Astrocyte (in vitro differentiated cells and primary cell): ENCODE measurements at places on chromosomes 1 and 21. TPM values are rescaled to one million over a fixed set of nuclear protein-coding genes. Genes with fewer than 3 reads are reported as not detected.

The SELENON gene
- total RNA-seq: 64.1 and 67.0 TPM in 2 replicates

DNA sequence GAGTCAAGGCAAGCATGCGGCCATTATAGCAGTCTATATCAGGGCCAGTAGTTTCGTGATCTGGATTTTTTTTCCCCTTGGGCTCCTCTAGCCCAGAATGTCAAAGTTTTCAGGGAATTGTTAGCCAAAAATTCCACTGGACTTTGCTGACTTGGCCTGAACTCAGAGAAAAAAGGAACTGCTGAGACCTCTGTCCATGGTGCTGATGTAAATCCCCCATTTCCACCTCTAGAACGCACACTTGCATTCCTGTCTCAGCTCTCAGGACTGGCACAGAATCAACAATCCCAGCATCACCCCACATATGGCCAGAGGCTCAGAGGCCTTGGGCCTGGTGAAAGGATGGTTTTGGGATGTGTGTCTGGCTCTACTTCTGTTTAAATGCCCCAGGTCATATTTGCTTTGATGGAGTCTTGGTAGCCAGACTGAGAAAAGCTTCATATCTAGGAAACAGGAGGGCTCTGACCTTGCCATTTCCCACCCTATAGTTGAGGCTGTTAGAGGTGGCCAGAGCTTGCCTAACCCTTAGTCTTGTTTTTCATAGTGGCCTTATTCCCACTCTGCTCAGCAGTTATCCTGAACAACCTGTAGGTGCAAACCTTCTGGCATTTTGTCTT lies 16.9 kb upstream of the EFCAB14 start:
- no peak overlapping the region for H3K4me3 ChIP-seq
- H3K27ac ChIP-seq: no peak overlapping the region
- no peaks in the 10 kb centered on the region for H3K27me3 ChIP-seq

GRCh38 chr1:44040846-44041245 lies 9.6 kb upstream of the SLC6A9 start:
- peaks cover 7% of the 10 kb centered on the region for H3K4me1 ChIP-seq
- no peak for DNase-seq
- no peaks in the 10 kb centered on the region for H3K27me3 ChIP-seq

- no peaks in the 10 kb centered on the region for H3K36me3 ChIP-seq
- H3K27ac ChIP-seq: no peak overlapping the region
- DNase-seq: no peak
These were observed 440.7 kb downstream of the CAMTA1 start for GRCh38 chr1:7225711-7226505.

The CD48 gene
- not detected in 2 replicates for total RNA-seq

DNA sequence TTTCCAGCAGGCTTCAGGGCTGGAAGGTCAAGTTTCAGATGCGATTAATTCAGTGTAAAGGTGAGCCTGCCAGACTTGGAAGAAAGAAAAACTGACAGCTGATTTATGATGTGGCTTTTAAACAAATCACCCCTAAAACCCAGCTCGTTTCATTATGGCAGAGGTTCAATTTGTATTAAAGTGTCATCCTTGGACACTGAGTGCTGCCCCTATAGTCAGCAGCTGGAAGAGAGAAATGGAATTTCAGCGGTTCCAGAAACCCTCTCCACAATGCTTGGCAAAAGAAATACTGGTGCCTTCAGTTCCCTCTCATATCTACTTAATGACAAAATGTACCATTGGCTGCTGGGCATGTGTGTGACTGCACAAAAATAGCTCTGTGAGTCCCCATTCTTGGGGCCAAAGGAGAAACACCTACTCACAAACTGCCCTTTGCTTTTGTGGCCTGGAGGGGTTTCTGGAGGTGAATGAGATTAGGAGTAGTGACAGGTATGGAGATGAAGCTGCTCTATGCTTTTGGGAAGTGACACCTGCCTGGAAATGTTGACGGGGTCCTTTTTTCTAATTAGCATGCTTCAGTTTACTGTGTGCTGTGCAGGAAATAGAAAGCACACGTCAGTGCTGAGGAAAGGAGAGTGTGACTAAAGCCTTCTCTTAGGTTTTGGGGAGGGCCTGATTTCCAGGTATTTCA lies 95.1 kb upstream of the TSPAN2 start:
- peaks cover 26% of the 10 kb centered on the region for H3K4me1 ChIP-seq
- peak; percentile 48 for DNase-seq
- no peak overlapping the region for H3K4me3 ChIP-seq
- no peak overlapping the region for H3K27ac ChIP-seq
- H3K27me3 ChIP-seq: no peaks in the 10 kb centered on the region
- H3K36me3 ChIP-seq: no peaks in the 10 kb centered on the region

DNA sequence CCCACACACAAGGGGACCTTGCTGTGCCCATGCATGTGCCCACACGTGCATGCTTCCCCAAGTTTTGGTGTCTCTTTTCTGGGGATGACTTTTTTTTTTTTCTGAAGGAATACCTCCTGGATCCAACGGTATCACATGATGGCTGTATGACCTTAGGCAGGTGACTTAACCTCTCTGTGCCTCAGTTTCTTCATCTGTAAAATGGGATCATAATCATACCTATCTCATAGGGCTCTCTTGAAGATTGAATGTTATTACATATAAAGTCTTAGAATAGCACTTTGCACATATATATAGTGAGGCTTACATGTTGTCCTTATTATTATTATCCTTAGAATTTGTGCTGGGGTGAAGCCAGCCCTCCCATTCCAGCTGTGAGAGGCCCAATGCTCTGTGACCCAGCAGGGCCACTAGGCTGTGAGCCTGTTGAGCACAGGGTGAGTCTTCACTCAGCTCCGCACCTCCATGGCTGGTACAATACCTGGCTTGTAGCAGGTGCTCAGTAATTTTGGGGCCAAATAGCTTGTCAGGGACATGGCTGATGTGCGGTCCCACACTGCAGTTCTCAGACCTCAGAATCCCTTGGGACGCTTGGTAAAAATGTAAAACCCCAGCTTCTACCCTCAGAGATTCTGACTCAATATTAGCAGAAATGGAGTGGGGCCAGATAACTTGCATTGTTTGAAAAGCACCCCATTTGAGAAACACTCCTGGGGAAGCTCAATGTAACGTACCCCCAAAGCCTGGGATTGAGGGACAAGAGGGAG lies 20.6 kb downstream of the STUM start:
- H3K4me1 ChIP-seq: no peaks in the 10 kb centered on the region
- H3K4me3 ChIP-seq: no peak overlapping the region
- peaks cover 9% of the 10 kb centered on the region for H3K27me3 ChIP-seq
- no peak for DNase-seq
- no peak overlapping the region for H3K27ac ChIP-seq
- no peaks in the 10 kb centered on the region for H3K36me3 ChIP-seq

- no peaks in the 10 kb centered on the region for H3K36me3 ChIP-seq
- no peak for DNase-seq
- no peaks in the 10 kb centered on the region for H3K27me3 ChIP-seq
- H3K4me3 ChIP-seq: no peak overlapping the region
These were observed 60.6 kb upstream of the C1orf21 start for GRCh38 chr1:184326278-184326677.

The SELL gene
- total RNA-seq: 0.54 and 1.5 TPM in 2 replicates

GRCh38 chr1:175757381-175758015 lies 14.1 kb upstream of the TNR start:
- H3K36me3 ChIP-seq: no peaks in the 10 kb centered on the region
- H3K27ac ChIP-seq: no peak overlapping the region
- no peaks in the 10 kb centered on the region for H3K27me3 ChIP-seq
- DNase-seq: no peak

The SH2D5 gene
- total RNA-seq: 4.0 and 5.9 TPM in 2 replicates

- H3K4me3 ChIP-seq: no peak overlapping the region
- peaks cover 4% of the 10 kb centered on the region for H3K27me3 ChIP-seq
- DNase-seq: no peak
- H3K27ac ChIP-seq: no peak overlapping the region
- no peaks in the 10 kb centered on the region for H3K36me3 ChIP-seq
These were observed 46.7 kb downstream of the CLIC6 start for GRCh38 chr21:34715518-34715917.

DNA sequence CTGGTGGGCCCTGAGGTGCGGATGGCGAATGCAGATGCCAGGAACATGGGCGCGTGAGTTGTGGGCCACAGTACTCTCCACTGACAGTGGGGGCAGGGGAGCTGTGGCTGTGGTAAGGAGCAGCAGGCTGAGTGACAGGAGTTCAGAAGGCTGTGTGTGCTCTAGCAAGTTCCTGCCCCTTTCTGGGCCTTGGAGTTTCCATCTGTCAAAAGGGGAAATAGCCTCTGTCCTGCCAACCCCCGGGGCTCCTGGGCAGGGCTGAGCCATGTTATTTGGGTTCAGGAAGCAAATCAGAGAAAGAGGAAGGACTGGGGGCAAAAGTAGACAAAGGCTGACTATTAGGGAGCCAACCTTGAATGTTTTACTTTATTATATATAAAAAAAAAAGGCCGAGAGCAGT lies 19.5 kb upstream of the MFN2 start:
- H3K4me1 ChIP-seq: no peaks in the 10 kb centered on the region
- no peak overlapping the region for H3K27ac ChIP-seq
- DNase-seq: no peak
- no peak overlapping the region for H3K4me3 ChIP-seq
- peaks cover 37% of the 10 kb centered on the region for H3K36me3 ChIP-seq
- no peaks in the 10 kb centered on the region for H3K27me3 ChIP-seq

DNA sequence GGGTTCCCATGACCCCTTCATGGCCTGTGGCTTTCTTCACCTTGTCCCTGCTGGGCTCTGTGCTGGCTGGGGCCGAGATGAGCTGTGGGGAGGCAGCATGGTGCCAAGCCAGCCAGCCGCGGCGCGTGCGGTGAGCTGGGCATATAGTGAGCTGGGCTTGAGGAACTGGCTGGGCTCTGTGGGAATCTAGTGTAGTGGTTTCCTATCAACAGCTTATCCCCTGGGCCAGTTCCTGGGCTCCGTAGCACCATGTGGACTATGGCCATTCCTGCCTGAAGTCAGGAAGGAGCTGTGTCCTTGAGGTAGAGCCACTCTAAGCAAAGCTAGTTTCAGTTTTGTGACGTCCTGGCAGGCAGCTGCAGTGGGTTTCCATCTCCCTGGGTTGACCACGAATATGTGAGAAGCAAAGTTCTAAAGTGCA lies 1.8 kb downstream of the NCMAP start:
- no peak overlapping the region for H3K4me3 ChIP-seq
- no peaks in the 10 kb centered on the region for H3K36me3 ChIP-seq
- no peak for DNase-seq
- H3K27ac ChIP-seq: no peak overlapping the region
- H3K27me3 ChIP-seq: peaks cover 36% of the 10 kb centered on the region

GRCh38 chr1:49226758-49227157 lies 450.1 kb upstream of the BEND5 start:
- no peaks in the 10 kb centered on the region for H3K4me1 ChIP-seq
- H3K27ac ChIP-seq: no peak overlapping the region
- no peaks in the 10 kb centered on the region for H3K36me3 ChIP-seq
- no peak for DNase-seq
- no peaks in the 10 kb centered on the region for H3K27me3 ChIP-seq
